ENCODE measurements at places on chromosomes 12 and 14.
A peak's percentile ranks its signal among the peaks of the same experiment; 100 is the strongest.

- no peak for DNase-seq
Measured at GRCh38 chr14:94857950-94858349, 88.0 kb upstream of the GSC start.

DNA sequence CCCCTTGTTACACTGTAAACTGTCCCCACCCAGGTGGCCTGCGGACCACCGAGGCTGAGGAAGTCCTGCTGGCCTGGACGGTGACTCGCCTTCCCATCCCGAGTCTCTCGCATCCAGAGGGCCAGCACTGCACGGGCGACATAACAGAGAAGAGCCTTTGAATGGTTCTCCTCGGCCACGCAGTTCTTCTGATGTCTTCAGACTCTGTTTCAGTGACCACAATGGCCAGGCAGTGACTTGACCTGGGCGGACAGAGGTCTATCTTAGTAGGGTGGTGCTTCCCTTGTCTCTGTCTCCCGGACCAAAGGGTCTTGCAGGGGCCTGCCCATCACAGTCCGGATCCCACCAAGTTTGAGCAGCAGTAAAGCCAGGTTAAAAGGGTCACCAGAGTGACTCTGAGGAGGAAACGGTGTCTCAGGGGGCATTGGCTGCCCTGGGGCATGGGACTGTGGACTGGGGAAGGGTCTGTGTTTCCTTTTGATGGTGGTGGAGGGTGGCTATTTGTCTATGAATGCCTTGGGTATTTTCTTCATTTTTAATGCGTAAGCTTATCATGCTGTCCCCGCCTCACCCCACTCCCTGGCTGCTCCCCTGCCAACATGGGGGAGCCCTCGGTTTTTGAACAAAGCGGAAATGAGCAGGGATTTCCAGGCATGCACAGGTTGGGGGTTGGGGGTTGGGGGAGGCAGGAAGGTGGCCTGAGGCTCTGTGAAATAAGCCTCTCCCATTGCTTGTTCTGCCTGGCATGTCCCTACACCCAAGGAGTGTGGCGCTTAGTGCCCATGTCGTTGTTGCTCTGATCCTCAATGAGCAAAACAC is 10.3 kb downstream of the KRT85 start:
- no peak for DNase-seq

DNA sequence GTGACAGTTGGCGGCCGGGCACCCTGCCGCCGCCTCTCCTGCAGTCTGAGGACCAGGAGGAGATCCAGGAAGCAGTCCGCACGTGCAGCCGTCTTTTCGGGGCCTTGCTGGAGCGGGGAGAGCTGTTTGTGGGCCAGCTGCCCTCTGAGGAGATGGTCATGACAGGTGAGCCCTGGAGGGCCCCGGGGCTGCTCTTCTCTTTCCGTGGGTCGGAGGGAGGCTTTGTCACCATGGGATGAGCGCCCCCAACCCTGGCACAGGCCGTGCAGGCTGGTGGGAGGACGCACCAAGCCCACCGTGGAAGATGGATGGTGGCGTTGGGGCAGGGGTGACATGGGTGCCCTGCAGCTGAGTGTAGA is 532 bp downstream of the NOC4L start:
- DNase-seq = peak; percentile 61

DNA sequence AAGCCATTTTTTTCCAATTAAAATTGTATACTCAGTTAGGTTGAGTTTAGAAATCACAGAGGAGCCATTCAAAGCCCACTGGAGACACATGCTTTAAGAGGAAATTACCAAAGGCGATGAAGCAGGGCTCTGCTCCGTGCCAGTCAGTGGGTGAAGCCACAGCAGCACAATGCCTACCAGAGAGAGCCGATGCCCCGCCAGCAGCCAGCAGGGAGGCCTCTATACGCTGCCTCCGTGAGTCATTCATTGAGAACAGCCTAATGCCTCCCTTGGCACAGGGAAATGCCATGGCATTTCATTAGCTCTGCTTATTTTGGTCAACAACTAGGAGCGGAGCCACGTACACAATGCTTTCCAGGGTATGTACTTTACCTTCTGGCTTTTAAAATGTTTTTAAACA is 197.8 kb upstream of the FRMD6 start:
- no peak for DNase-seq

DNA sequence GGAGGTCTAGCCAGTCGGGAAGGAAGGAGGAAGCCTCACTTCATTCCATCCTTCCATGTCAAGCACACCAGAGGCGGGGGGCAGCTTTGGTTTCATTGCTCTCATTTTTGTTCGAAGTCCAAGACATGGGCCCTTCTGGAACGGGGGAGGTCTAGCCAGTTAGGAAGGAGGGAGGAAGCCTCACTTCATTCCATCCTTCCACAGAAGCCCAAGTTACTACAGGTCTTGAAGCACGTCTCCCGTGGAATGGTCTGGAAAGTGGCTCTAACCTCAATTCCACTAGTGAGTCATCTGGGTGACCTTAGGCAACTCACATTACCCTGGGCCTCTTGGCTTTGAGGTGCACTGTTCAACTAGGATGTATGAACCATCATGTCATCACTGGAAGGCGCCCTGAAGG is 156.3 kb downstream of the NTF3 start:
- DNase-seq = no peak

DNA sequence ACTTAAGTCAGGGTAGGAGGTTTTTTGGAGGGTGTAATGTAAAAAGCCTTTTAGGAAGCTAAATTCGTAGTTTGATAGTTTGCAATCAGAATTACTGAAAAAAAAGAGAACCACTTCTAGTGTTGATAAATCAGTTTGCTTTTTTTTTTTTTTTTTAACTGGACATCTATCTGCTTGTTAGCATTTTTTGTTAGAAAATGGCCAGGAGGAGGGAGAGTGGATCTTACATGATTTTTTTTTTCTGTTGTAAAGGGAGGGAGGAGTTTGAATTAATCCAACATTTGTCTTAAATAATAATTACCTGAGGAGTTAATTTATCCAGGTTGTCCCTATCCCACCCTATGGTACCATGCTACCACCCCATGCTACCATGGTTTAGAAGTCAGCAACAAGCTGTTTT is 1.2 kb downstream of the FBXO34 start:
- no peak for DNase-seq

- DNase-seq = no peak
Measured at GRCh38 chr12:48068457-48068856, 37.4 kb downstream of the SENP1 start.

DNA sequence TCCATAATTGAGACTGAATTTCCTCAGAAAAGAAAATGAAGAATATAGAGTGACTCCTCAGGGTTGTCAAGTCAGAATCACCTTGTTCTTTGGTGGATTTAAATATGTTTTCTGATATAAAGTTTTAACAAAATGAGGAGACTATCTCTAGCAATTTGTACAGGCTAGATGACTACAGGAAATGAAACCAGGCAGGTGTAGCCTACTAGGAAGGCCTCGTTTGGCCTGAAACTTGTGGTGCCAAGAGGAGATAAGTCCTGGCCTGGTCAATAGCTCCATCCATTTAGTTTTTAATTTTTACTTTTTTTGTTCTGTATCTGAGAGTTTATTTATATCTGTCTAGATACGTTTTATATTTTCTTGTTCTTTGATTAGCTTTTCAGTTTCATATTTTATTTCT is 41.5 kb downstream of the SNAPC1 start:
- no peak for DNase-seq

DNA sequence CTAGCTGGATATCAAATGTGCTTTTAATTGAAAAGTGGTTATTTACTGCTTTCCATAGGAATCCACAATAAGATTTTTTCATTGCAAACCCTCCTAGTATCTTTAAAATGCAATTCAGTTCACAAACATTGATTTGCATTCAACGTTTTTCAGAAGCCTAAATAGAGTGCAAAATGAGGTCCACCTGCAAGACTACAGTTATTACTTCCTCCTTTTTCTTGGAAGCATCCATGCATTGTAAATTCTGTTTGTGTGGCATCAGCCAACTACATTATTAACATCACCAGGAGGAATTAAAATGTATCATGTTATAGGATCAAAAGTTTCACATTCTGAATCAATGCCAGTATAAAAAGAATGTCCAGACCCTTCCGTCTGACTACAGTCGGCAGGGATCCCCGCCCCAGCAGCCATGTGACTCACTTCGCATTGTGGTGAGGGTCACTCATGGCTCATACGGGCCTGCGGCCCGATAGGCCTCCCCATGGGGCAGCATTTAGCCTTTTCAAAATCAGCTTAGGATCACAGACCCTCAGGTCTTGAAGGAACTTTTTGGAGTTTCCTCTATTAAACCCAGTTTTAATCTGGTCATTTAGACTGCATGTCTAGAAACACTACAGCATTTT is 46.3 kb downstream of the NTF3 start:
- no peak for DNase-seq

DNA sequence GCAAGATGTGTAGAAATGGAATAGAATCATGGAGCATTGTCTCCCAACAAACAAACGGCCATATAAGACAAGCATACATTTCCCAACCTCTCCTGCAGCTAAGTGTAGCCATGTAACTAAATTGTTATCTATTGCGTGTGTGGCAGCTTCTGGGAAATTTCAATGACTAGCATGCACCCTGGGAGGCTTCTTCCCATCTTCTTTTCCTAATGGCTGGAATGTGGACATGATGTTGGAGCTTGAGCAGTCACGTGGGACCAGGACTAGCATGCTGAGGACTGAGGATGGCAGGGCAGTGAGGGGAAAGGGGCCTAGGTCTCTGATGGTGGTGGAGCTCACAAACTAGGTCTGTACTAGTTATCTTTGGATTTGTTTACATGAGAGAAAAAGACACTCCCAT is 21.7 kb upstream of the CTDSP2 start:
- DNase-seq = no peak

GRCh38 chr12:93237235-93237915 is 140.3 kb upstream of the NUDT4 start:
- no peak for DNase-seq

DNA sequence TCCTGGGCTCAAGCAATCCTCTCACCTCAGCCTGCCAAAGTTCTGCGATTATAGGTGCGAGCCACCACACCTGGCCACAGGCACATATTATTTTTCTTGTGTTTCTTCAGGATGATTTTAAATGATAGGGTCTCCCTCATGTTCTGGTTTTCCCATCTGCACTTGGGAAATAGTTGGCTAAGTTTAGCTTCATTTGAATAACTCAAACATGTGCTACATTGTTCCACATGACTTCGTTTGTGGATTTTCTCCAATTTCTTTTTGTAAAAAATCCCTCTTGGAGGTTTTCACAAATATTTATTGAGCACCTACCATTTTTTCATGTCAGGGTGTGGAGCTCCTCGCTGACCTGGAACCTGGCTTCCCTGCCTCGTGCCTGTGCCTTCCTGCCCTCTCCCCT is 55.2 kb upstream of the GNPNAT1 start:
- DNase-seq = no peak

GRCh38 chr12:2408262-2408661 is 355.5 kb downstream of the CACNA1C start:
- DNase-seq = no peak

DNA sequence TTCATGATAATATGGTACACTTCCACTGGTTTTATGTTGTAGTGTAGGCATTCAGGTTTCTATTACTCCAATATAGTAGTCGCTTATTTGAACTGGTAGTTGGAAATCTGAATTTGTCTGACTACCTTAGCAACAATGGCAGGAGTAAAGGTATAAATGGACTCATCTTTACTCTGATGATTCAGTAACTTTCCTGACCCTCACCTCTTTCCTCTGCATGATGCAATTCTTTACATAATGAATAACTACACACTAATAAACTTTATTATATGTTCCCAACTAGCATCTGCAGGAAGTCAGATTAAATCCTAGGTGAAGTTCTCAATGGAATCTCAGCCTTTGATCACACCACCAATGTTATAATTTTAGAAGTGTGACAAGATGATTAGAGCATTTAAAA is 70.5 kb upstream of the ATP2B1 start:
- DNase-seq = no peak

DNA sequence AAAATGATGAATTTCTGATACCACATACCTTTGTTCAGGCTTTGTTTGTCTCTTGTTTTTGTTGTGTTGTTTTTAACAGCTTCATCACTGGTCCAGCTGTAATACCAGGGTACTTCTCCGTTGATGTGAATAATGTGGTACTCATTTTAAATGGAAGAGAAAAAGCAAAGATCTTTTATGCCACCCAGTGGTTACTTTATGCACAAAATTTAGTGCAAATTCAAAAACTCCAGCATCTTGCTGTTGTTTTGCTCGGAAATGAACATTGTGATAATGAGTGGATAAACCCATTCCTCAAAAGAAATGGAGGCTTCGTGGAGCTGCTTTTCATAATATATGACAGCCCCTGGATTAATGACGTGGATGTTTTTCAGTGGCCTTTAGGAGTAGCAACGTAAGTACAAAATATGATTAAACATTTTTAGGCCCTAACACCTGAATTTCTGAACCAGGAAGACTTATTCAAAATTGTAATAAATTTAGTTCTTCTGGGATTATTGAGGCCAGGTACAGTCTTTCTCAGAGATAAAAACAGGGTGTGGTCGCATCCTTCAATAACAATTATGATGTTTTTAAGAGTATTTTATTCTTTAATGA is 22.4 kb downstream of the RXYLT1 start:
- DNase-seq = no peak

- no peak for DNase-seq
Measured at GRCh38 chr14:74927225-74927624, 4.2 kb upstream of the RPS6KL1 start.

DNA sequence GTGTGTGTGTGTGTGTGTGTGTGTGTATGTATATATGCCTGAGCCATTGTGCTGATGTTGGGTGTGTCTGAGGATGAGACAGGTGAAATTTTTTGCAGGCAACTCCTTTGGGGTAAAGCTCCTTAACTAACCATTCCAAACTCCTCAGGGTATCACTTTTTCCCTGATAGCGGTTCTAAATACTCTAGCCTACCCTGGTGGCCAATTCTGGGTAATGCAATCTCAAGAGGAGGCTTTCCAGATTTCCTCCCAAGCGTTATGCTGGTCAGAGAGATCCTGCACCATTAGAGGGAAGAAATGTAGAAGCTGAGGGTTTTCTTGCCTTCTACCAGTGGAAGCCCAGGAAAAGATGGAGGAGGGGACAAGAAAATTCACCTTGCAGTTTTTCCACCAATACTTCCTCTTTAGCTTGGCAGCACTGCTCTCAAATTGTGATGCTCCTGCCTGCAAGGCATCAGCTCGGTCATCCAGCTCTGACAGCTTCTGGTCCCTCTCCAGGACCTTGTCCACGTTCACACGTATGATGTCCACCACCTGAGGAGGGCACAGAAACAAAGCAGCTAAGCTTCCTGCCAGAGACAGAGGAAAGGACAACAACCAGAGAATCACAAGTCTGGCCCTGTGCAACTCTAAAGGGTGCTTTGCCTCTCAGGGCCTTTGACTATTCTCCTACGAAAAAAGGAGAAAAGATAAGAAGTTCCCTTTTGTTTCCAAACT is 4.9 kb downstream of the VAMP1 start:
- DNase-seq = no peak
